ENCODE measurements at places on chromosomes 3 and 15.

- DNase-seq, result no peak
These were observed 76.6 kb downstream of the RPL39L start for GRCh38 chr3:187062526-187063177.

GRCh38 chr3:70000563-70001081 lies 1.1 kb downstream of the SAMMSON start:
- DNase-seq, result no peak

GRCh38 chr3:16425398-16426028 lies 88.0 kb downstream of the RFTN1 start:
- DNase-seq, result no peak

GRCh38 chr3:25540273-25540672 lies 112.2 kb downstream of the RARB start:
- no peak for DNase-seq

- no peak for DNase-seq
These were observed 20.4 kb downstream of the NANOGP8 start for GRCh38 chr15:35064576-35065190.

GRCh38 chr15:73286311-73286710 lies 82.4 kb downstream of the HCN4 start:
- no peak for DNase-seq

DNA sequence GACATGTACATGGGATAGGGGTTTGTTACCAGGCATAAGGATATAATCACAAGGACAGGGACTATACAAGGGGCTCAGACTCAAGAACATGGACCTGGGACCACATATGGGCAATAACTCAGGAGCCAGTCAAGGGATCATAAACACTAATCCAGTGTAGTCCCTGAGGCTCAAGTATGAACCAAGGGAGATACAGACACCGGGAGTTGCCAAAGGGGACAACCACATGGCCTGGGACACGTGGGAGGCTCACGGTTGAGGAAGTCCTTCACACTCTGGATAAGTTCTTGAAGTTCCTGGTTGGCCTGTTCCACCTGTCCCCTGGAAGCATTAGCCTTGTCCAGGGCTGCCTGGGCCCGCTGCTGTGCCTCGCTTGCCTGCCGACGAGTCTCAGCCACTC lies 1.8 kb upstream of the USP19 start:
- no peak for DNase-seq

DNA sequence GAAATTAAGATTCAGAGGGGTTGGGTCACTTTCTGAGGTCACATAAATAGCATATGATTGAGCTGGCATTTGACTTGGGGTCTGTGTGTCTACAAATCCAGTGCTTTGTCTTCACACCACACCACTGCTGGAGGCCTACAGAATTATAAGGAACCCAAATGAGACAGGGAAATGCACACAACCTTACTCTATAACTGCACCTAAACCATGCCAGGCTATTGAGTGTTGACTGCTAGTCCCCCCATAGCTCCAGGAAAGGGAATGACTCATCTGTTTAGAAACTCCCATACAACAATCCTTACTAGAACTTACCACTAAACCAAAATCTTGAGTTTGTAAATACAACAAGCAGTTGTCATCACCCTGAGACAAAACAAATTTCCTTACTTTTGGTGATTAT lies 16.9 kb upstream of the TSC22D2 start:
- DNase-seq, result no peak

DNA sequence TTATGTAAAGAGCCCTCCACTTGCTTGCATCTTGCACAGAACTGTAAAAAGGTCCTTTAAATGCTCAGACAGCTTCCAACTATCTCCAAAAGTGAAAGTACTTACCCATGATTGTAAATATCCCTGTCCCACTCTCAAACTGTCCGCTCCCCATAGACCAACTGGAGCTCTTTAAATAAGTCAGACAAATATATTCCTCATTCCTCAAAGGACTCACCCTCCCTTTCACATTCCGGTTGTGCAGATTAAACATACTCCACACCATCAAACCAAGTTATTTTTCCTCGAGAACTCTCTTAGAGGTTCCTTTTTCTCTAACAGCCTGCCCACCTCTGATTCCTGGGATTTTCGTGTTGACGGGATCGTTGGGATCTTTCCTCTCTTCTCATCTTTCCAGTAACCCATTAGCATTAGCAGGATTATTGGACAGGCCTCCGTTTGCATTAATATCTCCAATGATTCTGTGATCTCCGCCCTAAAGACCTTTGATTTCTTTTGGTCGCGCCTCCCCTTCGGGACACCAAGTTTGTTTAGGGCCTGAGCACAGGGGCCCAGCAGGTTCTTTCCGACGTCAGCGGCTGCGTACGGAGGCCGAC lies 763 bp downstream of the GOLGB1 start:
- DNase-seq, result no peak

DNA sequence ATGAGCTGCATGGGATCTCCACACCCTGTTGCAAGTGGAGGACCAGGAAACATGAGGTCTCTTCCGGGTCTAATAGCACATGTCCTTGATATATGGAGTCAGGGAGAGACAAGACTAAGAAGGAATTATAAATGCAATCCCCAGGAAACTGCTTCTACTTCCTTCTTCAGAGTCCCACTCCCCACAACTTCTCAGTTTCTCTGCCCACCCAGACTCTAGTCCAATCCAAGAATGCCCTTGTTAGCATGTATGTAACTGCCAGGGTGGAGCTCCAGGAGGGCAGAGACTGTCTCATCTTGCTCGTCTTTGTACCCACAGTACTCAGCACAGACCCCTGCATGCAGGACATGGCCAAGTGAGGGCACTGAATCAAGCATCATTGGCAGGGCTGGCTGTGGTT lies 8.3 kb downstream of the DAPK2 start:
- DNase-seq, result no peak

GRCh38 chr3:142459096-142459495 lies 11.3 kb upstream of the XRN1 start:
- no peak for DNase-seq

Measured in activated effector memory CD4-positive, alpha-beta T cell treated with Interleukin-2 at 50 U/mL for 16 hours (primary cell).